ENCODE measurements at places on chromosomes 7 and 10.

GRCh38 chr10:79241990-79242619 lies 105.2 kb upstream of the PPIF start:
- peak; percentile 45 for DNase-seq

GRCh38 chr10:28761084-28761846 lies 83.9 kb downstream of the BAMBI start:
- no peak for DNase-seq

- peak; percentile 56 for DNase-seq
These were observed 66.9 kb downstream of the SEMA3C start for GRCh38 chr7:80851896-80852476.

DNA sequence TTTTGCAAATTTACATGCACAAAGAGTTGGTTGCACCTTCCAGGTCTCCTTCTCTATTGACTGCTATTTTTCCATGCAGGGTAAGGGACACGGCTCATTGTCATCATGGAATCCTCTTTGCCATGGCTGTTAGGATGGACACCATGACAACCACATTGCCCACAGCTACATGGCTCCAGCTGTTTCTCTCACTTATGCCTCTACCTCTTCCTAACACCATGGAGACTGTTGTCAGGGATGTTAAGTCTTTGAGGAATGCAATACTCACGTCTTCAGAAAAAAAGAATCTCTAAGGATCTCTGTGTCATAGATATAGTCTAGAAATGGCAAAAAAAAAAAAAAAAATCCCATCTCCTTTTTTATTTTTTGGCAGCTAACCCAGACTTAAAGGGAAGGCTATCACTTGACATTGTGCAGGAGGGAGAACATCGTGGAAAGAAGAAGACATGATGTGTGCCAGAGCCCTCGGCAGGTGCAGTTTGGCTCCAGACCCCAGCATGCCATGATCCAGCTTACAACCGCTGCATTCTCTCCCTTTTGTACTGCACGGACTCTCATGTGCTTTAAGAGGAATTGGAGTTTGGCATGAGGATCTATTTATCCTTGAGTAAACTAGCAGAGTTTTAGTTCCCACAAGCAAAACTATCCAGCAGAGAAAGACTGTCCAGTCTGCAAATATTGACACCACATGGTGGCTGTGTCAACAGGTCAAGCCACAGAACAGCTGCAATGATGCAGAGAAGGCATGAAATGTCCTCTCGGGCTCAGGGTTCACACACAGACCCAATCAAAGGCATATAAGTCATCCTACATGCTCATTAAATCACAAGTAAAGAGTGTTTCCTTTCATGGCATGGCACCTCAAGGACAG lies 70.8 kb downstream of the FRMD4A start:
- DNase-seq, result peak; percentile 21

- DNase-seq, result peak; percentile 37
These were observed 123.4 kb upstream of the BTBD16 start for GRCh38 chr10:122147663-122148062.

- DNase-seq, result no peak
These were observed 13.4 kb downstream of the CUBN start for GRCh38 chr10:17116193-17116592.

GRCh38 chr10:87659571-87660483 lies at the start of gene PAPSS2:
TSS of gene PAPSS2 (plus strand) at chr10:87659878. CDS start at chr10:87659982, 104 bp downstream.
- peak; percentile 75 for DNase-seq

DNA sequence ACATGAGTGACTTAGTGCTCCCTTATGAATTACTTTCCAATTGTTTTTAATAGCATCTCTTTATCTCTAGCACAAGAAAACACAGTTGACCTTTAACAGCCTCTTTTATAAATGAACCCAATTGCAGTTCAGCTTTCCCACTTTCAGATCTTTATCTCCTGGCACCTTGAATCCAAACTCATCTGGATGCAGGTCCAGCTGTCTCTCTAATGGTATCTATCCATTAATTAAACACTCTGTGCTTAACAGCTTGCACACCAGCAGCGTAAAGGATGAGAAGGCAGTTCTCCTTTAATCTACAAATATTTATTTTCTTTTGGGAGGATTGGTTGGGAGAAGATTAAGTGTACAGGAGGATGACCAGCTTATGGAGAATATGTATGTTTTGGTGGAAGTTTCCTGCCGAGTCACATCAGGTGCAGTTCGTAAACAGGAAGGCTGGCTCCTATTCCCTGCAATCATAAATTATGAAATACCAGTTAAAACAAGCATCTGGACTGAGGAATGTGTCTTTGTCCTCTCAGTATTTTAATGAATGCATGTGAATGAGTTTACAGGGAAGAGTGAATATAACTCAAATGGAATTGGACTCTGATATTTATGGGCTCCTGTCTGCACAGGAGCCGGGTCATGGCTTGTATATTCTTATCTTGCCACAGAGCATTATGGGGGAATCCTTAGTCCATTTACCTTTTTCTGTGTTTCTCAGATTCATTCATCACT lies 232.7 kb downstream of the PHF14 start:
- no peak for DNase-seq

GRCh38 chr7:42125321-42125720 lies 111.7 kb downstream of the GLI3 start:
- no peak for DNase-seq

GRCh38 chr7:18508443-18509427 lies 13.2 kb downstream of the HDAC9 start:
- DNase-seq, result peak; percentile 96

DNA sequence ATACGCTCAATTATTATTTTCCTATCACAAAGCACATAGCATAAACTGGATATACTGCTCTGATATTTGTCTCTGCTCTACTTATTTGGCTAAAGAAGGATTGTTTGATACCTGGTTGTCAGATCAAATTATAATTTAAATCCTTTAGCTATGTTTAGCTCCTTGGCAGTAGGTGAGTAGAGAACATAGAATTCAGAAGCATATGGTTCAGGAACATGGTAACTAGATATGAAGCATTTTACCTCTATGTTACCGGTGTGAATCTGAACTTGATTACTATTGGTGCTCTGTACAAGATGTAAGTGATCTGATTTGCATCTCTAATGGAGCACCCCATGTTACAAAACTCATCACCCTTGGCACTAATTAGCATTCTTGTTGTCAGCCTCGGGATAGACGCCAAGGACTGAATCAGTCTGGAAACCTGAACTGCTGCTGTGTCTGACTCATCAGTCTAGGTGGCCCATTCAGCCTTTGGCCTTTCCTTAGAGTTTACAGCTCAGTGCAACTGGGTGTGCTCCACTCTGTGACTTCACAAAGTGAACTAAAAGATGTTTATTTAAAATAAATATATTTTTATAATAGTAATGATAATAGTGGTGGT lies 12.3 kb upstream of the MYPN start:
- peak; percentile 93 for DNase-seq

DNA sequence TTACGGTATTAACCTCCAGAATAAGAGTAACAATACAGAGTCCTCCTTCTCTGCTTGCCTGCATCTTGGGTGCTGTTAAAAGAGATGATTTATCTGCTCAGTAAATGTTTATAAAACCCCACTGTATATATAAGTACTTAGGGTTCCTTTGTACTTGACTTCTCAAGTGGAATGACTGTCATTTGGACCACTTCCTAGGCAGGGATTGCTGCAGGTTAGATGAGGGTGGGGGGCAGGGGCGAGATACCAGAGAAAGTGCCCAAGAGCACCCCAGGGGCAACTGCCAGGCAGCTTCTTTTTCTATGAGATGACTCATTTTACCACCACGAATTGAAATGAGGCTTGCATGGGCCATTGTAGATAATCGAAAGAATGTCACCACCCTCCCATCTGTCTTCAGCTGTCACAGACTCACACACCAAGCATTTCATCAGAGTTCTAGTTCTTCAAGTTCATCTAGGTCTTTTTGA lies 421.9 kb upstream of the GALNT17 start:
- DNase-seq, result peak; percentile 88

GRCh38 chr10:36278176-36278575 lies 636.1 kb upstream of the FZD8 start:
- DNase-seq, result no peak

GRCh38 chr7:108026647-108027046 lies 23.7 kb upstream of the LAMB1 start:
- DNase-seq, result no peak

- peak; percentile 67 for DNase-seq
These were observed 130.4 kb downstream of the HIBADH start for GRCh38 chr7:27532314-27532713.

DNA sequence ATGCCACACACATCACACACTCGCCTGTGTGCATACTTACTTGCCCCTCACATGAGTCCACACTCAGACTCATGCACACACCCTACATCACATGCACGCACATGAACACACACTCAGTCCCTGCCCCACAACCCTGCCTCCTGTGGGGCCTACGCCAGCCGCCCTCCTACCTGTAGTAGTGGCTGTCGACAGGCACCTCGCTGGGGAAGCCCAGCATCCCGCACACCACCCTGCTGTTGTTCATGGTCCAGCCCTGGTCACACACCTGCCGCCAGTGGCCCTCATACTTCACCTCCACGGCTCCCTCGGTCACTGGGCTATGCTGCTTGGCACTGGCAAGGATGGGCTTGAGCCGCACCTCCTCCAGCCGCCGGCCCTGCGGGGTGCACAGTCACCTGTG lies 7.2 kb downstream of the LOXL4 start:
- DNase-seq, result no peak

GRCh38 chr7:40822861-40823260 lies 688.1 kb downstream of the SUGCT start:
- DNase-seq, result peak; percentile 50

DNA sequence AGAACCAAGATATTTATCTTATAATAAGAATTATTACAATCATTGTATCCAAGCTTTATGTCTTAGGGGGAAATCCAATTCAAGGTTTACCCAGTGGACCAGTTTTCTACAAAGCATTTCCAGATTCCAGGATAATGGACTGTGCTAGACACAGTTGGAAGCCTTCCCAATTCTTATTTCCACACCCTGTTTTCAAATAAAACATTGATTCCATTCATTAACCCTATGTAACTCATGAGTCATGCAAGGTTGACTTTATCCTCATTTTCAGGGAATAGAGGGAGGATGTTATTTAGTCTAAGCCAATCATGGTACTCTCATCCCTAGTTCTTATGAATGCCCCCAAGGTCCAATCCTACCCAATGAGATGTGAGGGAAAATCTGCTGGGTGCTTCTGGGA lies 145.7 kb downstream of the RNLS start:
- peak; percentile 20 for DNase-seq

DNA sequence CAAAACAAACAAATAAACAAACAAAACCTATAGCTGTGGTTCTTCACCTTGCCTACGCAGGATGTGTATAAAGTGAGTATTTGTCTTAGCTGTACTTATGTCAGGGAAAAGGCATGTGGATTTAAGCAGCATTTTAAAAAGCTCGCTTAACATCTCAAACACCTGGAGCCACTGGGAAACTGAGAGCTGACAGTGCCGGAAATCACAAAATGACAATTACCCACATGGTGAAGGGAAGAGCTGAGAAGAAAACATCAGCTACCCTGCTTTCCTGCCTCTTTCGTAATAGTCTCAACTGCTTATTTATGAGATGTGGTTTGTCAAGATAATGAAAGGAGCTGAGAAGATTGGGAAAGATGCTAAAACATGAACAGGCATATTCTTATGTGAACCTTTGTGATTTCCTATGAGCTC lies 31.1 kb upstream of the MSMB start:
- no peak for DNase-seq

DNA sequence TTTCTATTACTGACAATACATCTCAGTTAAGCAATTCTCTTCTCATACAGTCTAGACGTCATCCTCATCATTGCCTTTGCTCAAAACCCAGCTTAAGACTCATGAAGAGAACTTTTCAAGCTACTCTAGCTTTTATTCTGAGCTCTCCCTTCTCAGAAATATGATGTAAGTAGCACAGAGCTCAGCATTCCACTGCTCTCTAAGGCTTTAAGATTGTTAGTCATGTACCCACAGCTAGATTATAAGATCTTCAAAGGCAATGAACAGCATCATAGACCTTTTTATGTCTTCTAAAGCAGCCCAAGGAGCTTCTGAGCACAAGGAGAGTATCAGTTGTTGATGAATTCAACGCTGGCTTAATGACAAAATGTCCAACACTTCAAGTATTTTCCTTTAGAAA lies 119.3 kb downstream of the NRP1 start:
- DNase-seq, result peak; percentile 89

DNA sequence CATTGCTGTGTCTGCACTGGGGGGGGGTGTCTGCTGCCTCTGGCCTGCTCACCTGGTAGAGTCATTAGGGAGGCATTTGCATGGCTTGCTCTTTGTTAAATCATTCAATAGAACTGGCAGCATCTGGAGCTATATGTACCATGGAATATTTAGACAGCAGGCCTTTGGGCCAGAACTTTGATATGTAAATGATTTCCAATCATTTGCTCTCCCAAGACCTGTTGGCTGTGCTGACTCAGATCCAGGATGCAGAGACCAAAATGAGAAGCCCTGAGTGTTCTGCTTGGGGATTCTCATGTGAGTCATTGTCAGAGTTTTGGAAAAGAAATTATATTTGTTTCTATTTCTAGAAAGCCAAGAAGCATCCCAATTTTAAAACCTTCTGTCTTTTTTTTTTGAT lies 257.6 kb upstream of the IGFBP3 start:
- peak; percentile 70 for DNase-seq

DNA sequence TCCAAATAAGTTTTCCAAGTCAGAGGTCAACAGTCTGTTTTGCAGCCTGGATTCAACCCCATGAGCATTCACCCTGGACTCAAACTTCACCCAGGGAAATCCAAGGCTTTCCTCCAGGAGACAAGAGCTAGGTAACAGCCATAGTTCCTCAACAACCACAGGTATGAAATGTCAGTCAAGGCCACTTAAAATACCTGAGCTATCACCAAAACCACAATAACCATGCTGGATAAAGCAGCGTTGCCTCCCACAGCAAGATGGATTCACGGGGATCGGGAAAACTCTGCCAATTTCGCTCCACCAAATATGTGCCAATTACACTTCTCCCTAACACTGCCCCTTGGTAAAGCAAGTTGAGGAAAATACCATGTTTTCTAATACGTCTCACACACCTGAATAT lies 444.1 kb upstream of the KLF6 start:
- DNase-seq, result no peak

GRCh38 chr10:75018251-75018650 lies 93.2 kb upstream of the SAMD8 start:
- no peak for DNase-seq

- DNase-seq, result no peak
These were observed 90.7 kb upstream of the TMEM168 start for GRCh38 chr7:112880818-112881418.
